Activated T-helper 17 cell treated with anti-CD3 and anti-CD28 coated beads, Interleukin-2, amount 50 U/mL, for 72 hours (primary cell): ENCODE measurements at places on chromosomes 7 and 10.

DNA sequence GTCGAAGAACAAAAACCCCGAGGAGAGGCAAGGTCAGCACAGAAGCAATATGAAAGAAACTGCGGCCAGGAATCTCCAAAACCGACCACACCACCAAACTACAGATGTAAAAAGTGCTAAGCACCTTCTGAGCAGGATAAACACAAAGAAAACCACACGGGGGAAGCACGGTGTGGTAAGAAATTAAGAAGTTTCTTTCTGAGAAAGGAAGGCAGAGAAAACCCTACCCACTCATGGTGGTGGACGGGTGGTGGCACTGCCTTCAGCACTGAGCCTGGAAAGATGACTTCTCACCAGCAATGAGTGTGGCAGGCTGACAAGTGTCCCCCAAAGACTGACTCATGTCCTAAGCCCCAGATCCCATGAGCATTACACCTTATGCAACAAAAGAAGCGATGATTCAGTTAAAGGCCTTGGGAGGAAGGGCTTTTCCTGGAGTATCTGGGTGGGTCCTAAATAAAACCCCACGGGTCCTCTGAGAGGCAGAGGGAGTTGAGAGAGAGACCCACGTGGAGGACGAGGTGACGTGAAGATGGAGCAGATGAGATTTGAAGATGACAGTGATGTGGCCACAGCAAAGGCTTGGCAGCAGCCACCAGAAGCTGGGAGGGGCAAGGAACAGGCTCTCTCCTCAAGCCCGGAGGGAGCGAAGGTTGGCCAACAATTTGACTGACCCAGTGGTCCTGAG, 124.9 kb downstream of the DLG5 start:
- H3K4me3 ChIP-seq, result peak overlapping the region; percentile 65
- peaks cover 36% of the 10 kb centered on the region for H3K4me1 ChIP-seq
- peak overlapping the region; percentile 84 for H3K27ac ChIP-seq
- peaks cover 4% of the 10 kb centered on the region for H3K27me3 ChIP-seq
- ATAC-seq, result peak; percentile 93
- H3K36me3 ChIP-seq, result peaks cover 10% of the 10 kb centered on the region

- no peak overlapping the region for H3K27ac ChIP-seq
- no peak overlapping the region for H3K4me3 ChIP-seq
These were observed 154.5 kb downstream of the CSTF2T start for GRCh38 chr10:51544933-51545332.

GRCh38 chr7:12091231-12091630, 119.9 kb upstream of the TMEM106B start:
- H3K27me3 ChIP-seq, result no peaks in the 10 kb centered on the region
- H3K36me3 ChIP-seq, result no peaks in the 10 kb centered on the region
- H3K27ac ChIP-seq, result no peak overlapping the region
- ATAC-seq, result no peak

DNA sequence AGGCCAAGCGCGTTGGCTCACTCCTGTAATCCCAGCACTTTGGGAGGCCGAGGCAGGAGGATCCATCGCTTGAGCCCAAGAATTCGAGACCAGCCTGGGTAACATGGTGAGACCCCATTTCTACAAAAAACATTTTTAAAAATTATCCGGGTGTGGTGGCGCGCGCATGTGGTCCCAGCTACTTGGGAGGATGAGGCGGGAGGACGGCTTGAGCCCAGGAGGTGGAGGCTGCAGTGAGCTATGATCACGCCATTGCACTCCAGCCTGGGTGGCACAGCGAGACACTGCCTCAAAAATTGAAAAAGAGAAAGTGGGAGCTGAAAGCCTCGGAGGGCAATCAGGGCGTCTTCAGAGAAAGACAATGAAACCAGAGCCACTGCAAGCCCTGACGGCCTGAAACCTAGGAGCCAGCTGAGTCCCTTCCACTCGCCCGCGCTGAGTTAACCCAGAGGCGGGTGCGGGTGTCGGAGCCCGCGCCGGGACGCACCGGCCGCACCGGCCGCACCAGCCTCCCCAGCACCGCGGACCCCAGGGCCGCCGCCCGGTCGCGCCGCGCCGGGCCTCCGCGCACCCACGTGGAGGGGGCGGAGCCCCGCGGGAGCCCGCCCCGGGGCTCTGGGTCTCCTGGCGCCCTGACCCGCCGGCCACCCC, 22.4 kb downstream of the ZFAND2A start:
- peaks cover 10% of the 10 kb centered on the region for H3K4me1 ChIP-seq

DNA sequence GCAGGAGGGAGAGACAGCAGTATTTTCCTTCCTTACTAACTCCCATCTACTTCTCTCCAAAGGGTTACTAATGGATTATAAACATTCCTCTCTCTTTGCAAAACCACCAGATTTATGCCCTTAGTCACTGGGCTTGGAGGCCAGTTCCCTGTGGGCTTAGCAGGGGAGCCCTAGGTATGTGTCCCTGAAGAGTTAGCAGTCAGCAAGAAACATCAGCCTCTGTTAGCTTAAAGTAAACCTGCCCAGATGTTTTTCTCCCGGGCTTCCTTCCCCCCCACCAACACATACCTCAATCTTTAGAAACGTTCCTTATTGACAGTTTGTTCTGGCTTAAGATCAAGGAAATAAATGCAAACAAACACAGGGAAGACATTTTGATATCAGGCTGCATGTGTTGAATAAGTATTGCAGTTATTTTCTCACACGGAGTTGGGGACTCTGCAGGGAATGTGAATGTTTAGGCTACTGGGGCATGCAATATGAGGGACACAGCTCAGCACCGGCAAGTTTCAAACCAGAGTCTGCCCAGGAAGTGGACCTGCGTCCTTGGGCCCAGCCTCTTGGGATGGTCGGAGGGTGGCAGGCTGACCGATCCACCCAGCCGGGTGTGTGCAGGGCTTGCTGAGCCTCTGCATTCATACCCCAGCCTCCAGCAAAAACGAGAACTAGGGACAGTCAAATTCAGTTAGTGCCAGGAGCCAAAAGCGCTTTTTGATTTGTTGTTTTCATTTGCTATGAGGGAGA, 252.0 kb upstream of the GRB10 start:
- ATAC-seq, result no peak
- H3K4me3 ChIP-seq, result no peak overlapping the region
- H3K4me1 ChIP-seq, result no peaks in the 10 kb centered on the region
- peaks cover 10% of the 10 kb centered on the region for H3K27me3 ChIP-seq
- H3K27ac ChIP-seq, result no peak overlapping the region
- H3K36me3 ChIP-seq, result no peaks in the 10 kb centered on the region

GRCh38 chr7:34758111-34758601, 100.1 kb downstream of the NPSR1 start:
- no peak for ATAC-seq
- H3K27ac ChIP-seq, result no peak overlapping the region
- no peaks in the 10 kb centered on the region for H3K36me3 ChIP-seq
- H3K4me1 ChIP-seq, result no peaks in the 10 kb centered on the region
